D721Med (cell line): ENCODE measurements at places on chromosomes 4 and X.

DNA sequence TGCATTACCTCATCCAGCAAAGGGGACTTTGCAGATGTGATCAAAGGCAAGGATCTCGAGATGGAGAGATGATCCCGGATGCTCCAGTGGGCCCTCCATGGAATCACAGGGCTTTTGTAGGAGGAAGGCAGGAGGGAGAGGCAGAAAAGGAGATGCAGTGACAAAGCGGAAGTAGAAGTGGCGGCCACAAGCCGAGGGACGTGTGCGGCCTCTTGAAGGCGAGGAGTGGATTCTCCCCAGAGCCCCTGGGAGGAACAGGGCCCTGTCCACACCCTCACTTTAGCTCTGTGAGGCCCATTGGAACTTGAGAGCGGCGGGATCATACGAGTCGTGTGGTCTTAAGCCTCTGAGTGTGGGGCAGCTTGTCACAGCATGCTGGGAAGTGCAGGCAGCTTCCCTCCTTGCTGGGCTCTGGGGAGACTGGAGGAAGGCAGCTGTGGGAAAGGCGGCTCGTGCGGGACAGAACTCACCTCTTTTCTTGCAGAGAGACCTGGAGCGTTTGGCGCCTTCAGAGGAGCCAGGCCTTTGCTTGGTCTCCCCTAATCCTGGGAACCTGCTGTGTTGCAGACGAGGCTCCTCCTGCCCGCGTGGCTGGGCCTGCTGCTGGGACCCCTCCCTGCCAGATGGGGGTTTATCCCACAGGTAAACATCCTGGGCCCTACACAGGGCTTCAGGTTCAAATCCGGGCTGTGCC is 10.2 kb downstream of the SH3TC1 start:
- no peak for DNase-seq

GRCh38 chrX:66015152-66015831 is 24.6 kb downstream of the VSIG4 start:
- no peak for DNase-seq

DNA sequence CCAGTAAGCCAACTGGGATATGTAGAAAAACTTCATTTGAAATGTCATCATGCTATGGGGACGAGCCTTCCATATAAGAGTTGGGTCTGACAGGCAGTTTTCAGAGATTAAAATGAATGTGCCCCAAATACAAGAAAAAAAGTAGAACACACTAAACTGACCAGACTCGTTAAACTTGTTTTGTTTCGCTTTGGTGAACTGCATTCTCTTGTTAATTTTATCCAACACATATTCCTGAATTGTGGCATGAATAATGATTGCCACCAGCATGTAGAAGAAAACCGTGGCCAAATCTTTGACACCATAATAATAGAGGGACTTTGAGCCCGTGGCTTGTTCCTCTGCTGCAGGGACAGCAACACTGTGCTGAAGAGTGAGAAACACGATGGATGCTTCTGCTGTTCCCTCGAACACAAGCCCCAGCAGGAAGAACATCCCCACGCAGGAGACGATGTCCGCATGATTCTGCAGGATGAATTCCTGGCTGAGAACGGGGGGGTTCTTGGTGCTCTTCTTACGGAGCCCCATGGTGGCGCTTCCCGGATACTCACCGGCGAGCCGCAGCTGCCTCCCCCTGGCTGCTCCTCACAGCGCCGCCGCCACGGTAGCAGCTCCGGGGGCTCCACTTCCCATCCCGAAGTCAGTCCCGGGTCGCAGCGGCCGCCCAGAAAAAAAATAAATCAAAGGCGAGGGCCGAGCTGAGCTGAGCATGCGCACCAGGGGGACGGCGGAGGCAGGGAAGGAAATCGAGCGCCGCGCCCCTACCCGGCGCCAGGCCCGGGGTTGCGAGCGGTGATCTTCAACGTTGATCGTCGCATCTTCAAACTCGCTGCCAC is at the start of gene TRAM1L1:
Gene TRAM1L1 (minus strand): TSS at position 711 of the 836 bp plus-strand sequence. CDS start 183 bp downstream, at position 528.
- peak; percentile 16 for DNase-seq

- DNase-seq: no peak
Measured at GRCh38 chr4:19739101-19739651, 512.5 kb upstream of the SLIT2 start.

DNA sequence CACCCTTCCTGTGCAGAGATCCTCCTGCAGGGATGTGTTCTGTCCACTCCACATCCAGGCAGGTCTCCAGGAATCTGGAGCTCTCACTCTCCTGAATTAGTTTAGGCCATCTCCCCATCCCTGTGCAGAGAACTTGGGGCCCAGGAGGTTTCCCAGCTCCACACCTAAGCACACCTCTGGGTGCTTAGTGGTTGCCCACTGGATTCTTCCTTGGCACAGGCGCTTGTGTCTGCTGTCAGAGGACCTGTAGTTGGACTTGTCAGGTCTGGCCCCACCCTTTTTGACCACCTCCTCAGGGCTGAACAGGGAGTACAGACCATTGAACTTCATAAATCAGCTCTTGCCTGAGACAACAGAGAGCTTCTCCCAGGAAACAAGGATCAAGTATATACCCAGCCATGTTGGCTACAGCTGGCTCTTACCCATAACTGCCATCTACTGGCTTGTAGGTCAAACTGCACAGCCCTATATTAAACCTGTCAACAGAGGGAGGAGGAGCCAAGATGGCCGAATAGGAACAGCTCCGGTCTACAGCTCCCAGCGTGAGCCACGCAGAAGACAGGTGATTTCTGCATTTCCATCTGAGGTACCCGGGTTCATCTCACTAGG is 275.5 kb downstream of the PPARGC1A start:
- DNase-seq: no peak

- peak; percentile 28 for DNase-seq
Measured at GRCh38 chr4:168877511-168878491, 132.3 kb downstream of the CBR4 start.

DNA sequence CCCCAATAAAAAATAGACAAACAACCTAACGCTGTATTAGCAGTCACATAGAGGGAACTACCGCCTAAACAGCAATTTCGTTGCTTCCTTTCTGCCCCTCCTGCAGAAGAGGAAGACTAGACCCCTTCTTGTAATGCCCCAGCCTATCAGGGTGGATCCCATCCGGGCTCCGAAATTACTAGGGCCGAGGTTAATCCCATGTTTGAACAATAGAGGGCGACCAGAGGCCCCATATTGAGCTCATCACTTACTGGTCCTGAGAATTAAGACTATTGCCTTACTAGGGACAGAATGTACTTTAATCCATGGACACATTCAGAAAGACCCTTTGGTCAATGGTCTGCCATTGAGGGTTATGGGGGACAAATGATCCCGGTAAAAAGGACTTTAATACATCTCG is 11.8 kb upstream of the ZNF630 start:
- DNase-seq: no peak

GRCh38 chr4:184097241-184097605 is 120.5 kb downstream of the ENPP6 start:
- no peak for DNase-seq

DNA sequence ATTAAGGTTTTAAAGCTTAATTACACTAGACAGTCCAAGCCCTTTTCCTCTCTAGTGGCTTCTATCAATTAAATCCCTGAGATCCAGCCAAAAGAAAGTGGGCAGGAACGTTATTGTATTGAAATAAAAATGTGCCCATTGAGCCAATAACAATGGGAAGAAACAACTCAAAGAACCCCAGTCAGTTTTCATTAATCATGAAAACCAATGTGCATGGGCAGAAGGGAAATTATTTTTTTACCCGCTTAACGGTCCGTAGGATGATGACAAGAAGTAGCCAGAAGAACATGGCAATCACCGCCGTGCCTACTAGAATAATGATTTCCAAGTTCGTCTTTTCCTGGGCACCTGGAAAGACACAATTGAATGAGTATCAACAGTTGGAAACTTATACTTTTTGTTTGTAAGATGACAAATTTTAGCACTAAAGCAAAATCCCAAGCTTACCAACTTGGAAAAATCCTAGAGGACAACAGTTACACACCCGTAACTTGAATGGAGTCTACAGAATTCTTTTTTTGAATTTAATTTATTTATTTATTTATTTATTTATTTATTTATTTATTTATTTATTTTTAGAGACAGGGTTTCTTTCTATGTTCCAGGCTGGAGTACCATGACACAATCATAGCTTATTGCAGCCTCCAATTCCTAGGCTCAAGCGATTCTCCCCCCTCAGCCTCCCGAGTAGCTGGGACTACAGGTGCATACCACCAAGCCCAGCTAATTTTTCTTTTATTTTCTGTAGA is 26.8 kb downstream of the KDR start:
- DNase-seq: no peak

DNA sequence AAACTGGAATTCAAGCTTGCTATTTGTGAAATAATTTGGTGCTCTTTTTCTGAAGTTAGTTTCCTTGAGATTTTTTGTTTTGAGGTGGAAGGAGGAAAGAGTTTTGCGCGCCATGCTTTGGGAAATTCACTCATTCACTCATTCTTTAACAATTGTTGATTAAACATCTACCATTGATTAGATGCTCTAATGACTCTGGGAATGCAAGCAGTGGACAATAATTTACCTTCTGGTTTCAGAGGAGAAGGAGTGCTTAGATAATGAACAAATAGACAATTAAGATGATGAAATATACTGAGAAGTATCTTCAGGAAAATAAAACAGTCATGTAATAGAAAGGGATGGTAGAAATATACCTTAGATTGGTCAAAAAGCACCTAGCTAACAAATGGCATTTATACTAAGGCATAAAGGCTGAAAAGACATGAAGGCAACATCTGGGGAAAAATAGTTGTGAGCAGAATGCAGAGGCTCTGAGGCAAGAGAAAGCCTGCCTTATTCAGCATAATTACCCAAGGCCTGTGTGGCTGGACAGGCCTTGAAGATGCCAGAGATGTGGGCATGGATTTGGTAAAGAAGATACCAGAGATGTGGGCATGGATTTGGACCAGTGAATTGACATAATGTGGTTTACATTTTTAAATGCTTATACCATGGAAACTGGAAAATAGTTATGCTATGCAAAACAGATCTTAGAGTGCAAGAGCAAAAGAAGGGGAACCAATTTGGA is 2.7 kb upstream of the COMMD8 start:
- DNase-seq: no peak

GRCh38 chr4:119955256-119955655 is 111.4 kb downstream of the MAD2L1 start:
- DNase-seq: no peak

GRCh38 chr4:11424000-11424399 is 4.7 kb downstream of the HS3ST1 start:
- no peak for DNase-seq

- DNase-seq: no peak
Measured at GRCh38 chr4:89404530-89404929, 96.9 kb upstream of the GPRIN3 start.

- DNase-seq: no peak
Measured at GRCh38 chr4:147640331-147640730, 23.1 kb downstream of the TMEM184C start.

- DNase-seq: no peak
Measured at GRCh38 chr4:52957220-52957686, 95.1 kb downstream of the RASL11B start.

DNA sequence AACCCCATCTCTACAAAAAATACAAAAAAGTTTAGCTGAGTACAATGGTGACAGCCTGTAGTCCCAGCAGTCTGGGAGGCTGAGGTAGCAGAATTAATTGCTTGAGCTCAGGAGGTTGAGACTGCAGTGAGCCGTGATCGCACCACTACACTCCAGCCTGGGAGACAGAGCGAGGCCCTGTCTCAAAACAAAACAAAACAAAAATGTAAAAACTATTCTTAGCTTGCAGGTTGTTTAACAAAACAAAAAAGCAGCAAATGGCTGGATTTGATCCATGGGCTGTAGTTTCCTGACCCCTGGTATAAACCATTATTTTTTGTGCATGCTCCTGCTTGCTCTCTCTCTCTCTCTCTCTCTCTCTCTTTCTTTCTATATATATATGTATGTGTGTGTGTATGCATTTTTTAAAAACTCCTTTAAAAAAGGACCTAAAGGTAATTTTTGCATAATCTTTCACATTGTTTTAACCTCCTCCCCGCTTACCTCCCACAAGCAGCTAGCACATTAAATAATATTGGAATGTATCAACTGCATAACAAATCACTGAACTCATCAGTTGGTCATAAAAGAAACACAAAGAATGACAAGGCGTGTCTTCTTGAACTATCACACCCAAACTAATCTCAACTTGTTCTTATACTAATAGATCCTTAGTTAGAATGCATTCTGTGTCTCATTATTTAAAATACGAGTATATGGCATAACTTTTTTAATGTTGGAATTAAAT is 4.8 kb downstream of the AREG start:
- no peak for DNase-seq

DNA sequence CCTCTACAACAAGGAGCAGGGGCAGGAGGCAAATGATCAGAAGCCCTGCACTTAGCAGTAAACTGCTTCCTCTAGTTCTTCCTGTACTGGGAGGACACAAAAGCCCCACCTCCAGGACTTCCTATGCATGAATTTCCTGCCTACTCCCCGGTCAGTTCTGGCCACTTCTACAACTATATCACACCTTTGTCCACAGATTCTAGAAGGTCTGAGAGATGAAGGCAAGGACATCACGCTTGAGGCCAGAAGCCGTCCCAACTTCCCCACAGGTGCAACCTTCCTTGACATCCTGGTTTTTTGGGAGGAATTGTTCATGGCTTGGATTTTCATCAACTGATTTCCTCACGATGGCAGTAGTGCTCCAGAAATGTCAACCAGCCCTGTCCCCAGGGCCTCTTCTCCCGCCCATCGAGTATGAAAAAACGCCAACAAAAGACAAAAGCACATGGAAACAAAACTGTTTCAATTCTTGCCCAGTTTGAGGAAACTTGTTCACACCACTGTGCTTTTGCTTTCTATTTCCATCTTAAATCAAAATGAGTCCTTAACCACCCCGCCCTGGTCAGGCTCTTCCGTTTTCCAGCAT is 206.5 kb upstream of the STK26 start:
- DNase-seq: no peak

DNA sequence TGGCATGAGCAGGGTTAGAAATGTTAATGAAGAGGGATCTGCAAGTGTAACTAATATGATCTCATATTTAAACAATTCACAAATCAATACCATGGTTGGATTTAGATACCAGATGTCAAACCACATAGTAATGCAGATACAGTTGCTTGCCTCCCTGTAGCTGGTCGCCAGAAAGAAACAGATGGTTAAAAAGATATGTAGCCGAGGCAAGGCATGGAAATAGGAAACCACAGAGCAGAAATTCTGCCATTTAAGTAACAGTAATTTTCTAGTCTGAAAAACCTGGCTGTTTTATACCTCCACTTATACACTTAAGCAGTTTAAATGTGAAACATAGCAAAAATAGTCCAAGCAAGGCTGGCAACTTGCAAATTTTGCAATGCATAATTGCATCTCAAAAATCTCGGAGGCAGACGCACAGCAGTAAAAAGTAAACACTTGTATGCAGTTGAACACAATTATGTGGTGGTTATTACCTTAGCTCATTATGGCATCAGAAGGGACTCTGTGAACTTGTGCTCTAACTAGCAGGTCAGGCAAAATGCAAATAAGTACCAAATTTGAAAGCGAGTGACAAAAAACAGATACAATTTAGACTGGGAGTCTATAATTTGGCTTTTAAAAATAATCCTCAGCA is 126.8 kb downstream of the NAA11 start:
- no peak for DNase-seq

DNA sequence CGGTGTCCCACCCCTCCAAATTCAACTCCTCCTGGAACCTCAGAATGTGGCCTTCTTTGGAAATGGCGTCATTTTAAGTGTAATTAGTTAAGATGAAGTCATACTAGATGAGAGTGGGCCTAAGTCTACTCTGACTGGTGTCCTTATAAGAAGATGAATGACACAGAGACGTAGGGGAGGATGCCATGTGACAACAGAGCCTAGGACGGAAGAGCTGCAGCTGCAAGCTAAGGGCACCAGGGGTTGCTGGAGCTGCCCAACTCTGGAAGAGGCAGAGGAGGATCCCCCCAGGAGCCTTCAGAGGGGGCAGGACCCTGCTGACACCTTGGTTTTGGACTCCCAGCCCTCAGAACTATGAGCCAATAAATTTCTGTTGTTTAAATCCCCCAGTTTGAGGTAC is 115.1 kb downstream of the STK32B start:
- no peak for DNase-seq
